ENCODE measurements at places on chromosomes 2 and 18.
A peak's percentile ranks its signal among the peaks of the same experiment; 100 is the strongest.

GRCh38 chr2:68837164-68837860, 33.9 kb downstream of the BMP10 start:
- ATAC-seq = peak; percentile 61
- H3K36me3 ChIP-seq = no peaks in the 10 kb centered on the region
- H3K27ac ChIP-seq = peak overlapping the region; percentile 95
- no peak overlapping the region for H3K4me3 ChIP-seq
- peaks cover 40% of the 10 kb centered on the region for H3K4me1 ChIP-seq

- H3K27me3 ChIP-seq = peaks cover 14% of the 10 kb centered on the region
- no peak overlapping the region for H3K4me3 ChIP-seq
- H3K4me1 ChIP-seq = peaks cover 8% of the 10 kb centered on the region
- H3K27ac ChIP-seq = no peak overlapping the region
Observed at GRCh38 chr18:650428-650858, 7.0 kb upstream of the TYMS start.

- no peak overlapping the region for H3K27ac ChIP-seq
- peaks cover 40% of the 10 kb centered on the region for H3K36me3 ChIP-seq
- H3K27me3 ChIP-seq = no peaks in the 10 kb centered on the region
- no peaks in the 10 kb centered on the region for H3K4me1 ChIP-seq
Observed at GRCh38 chr18:670522-670921, 13.1 kb downstream of the TYMS start.

DNA sequence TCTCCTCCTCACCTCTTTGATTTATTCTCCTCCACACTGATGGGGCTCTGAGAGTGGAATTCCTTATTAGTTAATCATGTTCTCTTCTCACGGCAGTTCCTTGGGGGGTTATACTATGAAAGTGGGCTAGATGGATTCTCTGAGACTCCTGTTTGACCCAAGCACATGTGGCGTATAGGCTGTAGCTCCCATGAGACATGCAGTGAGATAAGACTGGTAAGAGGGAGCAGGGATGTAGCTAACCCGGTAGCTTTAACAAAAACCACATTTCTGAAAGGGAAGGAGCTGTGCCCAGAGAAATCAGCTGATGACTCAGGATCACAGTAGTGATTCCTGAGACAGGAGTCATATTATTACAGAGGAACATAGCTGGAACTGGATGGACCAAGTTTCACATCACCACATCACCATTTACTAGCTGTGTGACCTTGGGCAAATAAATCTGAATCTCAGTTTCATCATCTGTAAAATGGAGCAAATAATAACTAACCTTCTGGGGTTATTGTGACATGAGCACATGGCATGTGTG, 82.9 kb downstream of the CRIM1 start:
- H3K4me3 ChIP-seq = no peak overlapping the region
- no peaks in the 10 kb centered on the region for H3K36me3 ChIP-seq
- H3K27me3 ChIP-seq = peaks cover 15% of the 10 kb centered on the region

- H3K27me3 ChIP-seq = no peaks in the 10 kb centered on the region
- no peak overlapping the region for H3K27ac ChIP-seq
- H3K4me3 ChIP-seq = no peak overlapping the region
- peak; percentile 64 for ATAC-seq
Observed at GRCh38 chr2:157497638-157498314, 53.9 kb upstream of the CYTIP start.

GRCh38 chr18:36457683-36458082, 160.2 kb downstream of the FHOD3 start:
- no peak overlapping the region for H3K4me3 ChIP-seq
- no peaks in the 10 kb centered on the region for H3K27me3 ChIP-seq
- H3K36me3 ChIP-seq = no peaks in the 10 kb centered on the region
- no peak overlapping the region for H3K27ac ChIP-seq

DNA sequence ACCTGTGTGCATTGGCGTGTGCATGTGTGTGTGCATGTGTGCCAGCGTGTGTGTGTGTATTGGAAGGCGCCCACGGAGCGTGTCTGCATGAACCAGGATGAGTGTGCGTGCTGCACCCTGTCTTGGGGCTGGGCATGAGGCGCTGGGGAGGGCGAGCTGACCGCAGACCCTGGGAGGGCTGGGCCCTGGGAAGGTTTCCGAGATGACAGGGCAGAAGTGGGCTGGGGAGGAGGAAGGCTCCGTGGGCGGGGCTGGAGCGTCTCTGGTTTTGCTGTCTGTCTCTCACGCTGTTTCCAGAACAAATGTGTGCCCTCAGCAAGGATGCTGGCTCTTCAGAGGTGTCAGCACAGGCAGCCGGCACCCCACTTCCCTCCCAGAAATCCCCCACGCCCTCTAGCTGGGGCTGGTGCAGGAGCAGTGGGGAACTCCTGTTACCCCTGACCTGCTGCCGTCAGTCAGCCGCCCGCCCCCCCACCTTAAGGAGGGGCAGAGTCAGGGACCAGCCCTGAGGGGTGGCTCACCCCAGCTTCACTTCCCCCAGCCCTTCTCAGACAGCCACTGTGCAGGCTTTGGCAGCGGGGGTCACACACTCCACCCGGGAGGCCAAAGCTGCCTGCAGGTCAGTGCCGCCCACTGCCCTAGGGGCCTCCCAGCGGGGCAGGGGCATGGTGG, at the start of gene GPR35:
Gene GPR35 (plus strand): TSS at position 531 of the 672 bp plus-strand sequence. CDS start 4,473 bp downstream, outside the sequence.
- peak within 1 kb of the TSS; percentile 84 for H3K27ac ChIP-seq
- peak; percentile 74 for ATAC-seq
- H3K27me3 ChIP-seq = peaks cover 54% of the 10 kb centered on the region
- H3K36me3 ChIP-seq = peaks cover 14% of the 10 kb centered on the region
- H3K4me3 ChIP-seq = peak within 1 kb of the TSS; percentile 79

DNA sequence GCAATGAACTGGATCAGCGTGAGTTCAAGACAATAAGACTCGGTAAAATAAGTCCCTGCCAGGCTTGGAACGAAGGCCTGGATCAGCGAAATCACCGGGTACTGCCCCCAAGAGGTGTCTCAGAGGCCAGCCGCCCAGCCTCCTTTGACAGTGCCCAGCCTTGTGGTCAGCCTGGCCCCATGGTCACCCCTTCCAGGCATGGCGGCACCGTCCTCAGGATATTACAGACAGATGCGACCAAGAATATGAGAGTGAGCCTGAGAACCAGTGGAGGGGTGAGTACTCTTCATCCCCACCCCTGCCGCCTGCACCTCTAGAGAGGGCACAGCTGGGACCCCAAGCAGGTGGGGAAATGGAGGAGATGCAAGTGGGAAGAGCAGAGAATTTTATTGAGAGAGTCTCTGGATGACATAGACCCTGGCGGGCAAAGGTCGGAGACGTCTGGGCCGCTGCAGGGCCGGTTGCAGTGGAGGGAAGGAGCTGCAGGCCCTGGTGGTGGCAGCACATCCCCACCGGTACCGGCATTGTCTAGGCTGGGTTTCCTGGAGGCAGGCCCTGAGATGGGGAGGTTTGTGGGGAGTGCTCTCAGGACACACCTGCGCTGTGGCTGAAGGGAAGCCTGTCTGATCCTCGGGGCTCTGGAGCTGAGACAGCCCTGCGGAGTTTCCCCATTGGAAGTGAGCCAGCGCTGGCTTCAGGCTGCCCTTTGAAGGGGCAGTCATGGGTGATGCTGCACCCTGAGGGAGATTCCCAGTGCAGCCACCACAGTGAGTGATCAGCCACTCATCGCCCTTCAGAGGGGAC, 190.0 kb downstream of the SEPTIN10 start:
- no peaks in the 10 kb centered on the region for H3K4me1 ChIP-seq
- no peak overlapping the region for H3K27ac ChIP-seq
- peak; percentile 10 for ATAC-seq
- H3K27me3 ChIP-seq = no peaks in the 10 kb centered on the region
- H3K4me3 ChIP-seq = no peak overlapping the region
- H3K36me3 ChIP-seq = no peaks in the 10 kb centered on the region

DNA sequence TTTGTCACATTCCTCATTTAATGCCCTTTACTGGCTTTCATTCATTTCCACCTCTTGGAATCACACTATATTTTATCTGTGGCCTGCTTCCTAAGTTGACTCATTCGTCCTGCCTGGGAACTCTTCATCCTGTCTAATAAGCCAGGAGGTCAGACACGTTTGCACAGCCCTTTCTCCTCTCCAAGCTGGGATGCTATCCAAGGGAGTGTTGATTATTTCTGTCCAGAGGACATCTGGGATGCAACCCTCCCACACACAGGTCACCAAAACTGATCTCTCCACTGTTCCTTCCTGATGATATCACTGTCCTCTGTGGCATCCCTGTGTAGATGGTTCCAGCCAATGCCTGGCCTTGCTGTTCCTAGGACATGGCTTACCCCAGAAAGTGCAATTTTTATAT, 79.8 kb upstream of the NOSTRIN start:
- ATAC-seq = no peak
- no peak overlapping the region for H3K4me3 ChIP-seq
- no peaks in the 10 kb centered on the region for H3K4me1 ChIP-seq
- H3K36me3 ChIP-seq = no peaks in the 10 kb centered on the region

- no peaks in the 10 kb centered on the region for H3K4me1 ChIP-seq
- no peak overlapping the region for H3K27ac ChIP-seq
- H3K4me3 ChIP-seq = no peak overlapping the region
- peaks cover 8% of the 10 kb centered on the region for H3K27me3 ChIP-seq
Observed at GRCh38 chr2:236086971-236087465, 81.2 kb downstream of the GBX2 start.

GRCh38 chr2:237968048-237968862, 1.4 kb downstream of the UBE2F start:
- H3K36me3 ChIP-seq = peaks cover 11% of the 10 kb centered on the region
- H3K27ac ChIP-seq = peak overlapping the region; percentile 41
- H3K4me3 ChIP-seq = peak overlapping the region; percentile 77
- peak; percentile 74 for ATAC-seq

DNA sequence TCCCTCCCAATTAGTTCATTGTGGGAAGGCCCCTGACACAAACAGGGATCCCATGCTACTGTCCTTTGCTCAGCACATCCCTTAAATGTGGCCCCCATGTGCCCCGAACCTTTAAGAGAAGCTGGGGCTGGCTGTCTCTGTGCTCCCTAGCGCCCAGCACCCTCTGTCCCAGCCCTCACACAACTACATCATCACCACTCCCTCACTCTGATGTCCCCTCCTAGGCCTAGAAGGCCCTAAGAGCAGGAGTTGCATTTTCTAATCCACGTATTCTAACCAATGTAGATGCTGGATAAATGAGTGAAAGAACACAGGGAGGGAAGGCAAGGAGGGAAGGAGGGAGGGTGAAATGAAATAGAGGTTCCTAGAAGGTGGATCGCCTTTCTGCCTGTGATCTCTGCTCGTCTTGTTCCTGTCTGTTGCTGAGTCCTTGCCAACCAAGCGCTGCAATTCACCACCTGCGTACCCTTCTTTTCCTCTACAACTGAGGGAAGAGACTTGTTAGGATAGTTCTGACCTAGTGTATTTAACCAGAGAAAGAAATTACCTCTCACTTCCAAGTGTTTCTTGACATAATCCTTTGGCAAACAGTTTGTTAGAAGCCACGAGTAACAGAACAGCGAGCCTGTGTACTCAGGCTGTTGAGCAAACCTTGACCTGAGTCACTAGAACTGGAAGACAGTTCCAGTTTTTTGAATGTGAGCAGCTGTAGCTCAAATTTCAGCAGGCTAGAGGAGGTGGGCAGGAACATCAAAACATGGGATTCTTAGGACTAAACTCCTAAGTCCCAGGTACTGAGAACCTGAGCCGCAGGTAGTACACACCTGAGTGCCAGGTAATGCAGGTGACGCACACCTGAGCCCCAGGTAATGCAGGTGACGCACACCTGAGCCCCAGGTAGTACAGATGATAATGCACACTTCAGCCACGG, 181.5 kb upstream of the ID2 start:
- no peak overlapping the region for H3K4me3 ChIP-seq
- no peak overlapping the region for H3K27ac ChIP-seq
- ATAC-seq = peak; percentile 10

DNA sequence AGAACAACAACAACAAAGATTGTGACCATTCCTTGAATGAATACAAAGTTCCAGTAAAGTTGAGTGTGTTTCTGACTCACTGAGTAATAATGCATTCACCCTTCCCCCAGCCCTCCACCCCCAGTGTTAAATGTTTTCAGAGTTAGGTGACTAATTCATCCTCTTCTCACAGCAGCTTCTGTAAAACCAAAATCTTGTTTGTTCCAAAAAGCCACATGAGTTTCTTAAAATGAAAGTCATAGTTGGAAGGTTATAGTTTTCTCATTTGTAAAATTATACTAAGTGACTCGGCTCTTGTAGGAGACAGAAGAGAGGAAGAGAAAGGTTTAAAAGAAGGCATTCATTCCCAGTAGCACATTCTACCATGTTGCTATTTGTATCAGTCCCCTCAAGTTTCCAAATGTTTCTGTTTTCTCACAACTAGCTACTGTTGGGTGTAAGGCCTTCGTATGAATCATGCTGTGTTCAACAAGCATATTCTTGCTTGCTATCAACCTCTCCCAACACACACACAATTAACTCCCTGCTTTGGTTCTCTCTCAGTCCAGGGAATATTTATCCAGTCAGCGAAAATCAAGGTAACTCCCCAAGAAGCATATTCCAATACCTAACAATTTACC, 75.3 kb downstream of the MBD2 start:
- peak overlapping the region; percentile 22 for H3K27ac ChIP-seq
- H3K4me1 ChIP-seq = peaks cover 26% of the 10 kb centered on the region
- no peaks in the 10 kb centered on the region for H3K27me3 ChIP-seq

DNA sequence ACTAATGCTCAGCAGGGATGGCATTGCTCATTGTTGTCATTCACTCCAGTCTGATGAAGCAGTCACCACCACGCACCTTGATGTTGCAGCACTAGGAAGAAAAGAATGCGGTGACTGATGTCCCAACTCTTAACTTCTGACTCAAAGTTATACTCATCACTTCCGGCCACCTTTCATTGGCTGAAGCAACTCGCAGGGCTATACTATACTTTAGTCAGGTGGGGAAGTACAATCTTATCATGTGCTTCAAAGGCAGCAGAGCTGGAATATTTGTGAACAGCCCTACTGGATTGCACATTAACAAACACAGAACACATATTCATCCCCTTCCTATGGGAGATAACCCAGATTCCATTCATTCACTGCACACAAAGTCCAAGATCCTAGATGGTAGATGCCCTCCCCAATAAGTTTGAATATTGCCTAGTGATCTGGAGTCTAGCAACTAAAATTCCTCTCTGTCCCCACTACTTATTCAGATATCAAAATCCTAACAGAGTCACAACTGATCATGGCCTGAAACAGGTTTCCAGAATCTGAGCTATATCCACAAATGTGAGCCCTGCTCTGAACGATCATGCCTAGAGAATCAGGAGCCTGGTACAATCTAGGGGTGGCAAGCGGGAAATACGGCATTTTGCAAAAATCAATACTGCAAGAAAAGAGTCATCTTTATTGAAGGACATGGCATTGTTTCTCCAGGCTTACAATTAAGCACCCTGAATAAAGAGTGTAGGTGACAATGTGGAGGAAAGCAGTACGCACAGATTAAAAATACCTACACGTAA, 3.4 kb upstream of the SPATS2L start:
- no peak overlapping the region for H3K4me3 ChIP-seq
- peaks cover 27% of the 10 kb centered on the region for H3K27me3 ChIP-seq
- H3K27ac ChIP-seq = no peak overlapping the region
- peaks cover 10% of the 10 kb centered on the region for H3K4me1 ChIP-seq
- H3K36me3 ChIP-seq = no peaks in the 10 kb centered on the region
- ATAC-seq = no peak

GRCh38 chr2:202035089-202035940, 1.7 kb downstream of the FZD7 start:
- no peaks in the 10 kb centered on the region for H3K36me3 ChIP-seq
- H3K4me3 ChIP-seq = peak overlapping the region; percentile 73
- H3K27ac ChIP-seq = no peak overlapping the region
- H3K27me3 ChIP-seq = peaks cover 38% of the 10 kb centered on the region
- peaks cover 14% of the 10 kb centered on the region for H3K4me1 ChIP-seq
